Tracheal epithelial cell (primary cell): ENCODE measurements at places on chromosomes 2 and 18. TPM values are rescaled to one million over a fixed set of nuclear protein-coding genes. Genes with fewer than 3 reads are reported as not detected.

Gene MZT2A
- total RNA-seq, result 185 and 259 TPM in 2 replicates

Gene HOXD13
- total RNA-seq, result not detected in 2 replicates

Gene CD8B2
- total RNA-seq, result not detected in 2 replicates

Gene CCDC74B
- total RNA-seq, result 1.4 and 2.3 TPM in 2 replicates

Gene INO80B
- total RNA-seq, result 9.4 and 10.4 TPM in 2 replicates

Gene ST8SIA5
- not detected in 2 replicates for total RNA-seq

Gene MAP3K2
- total RNA-seq, result 44.6 and 49.4 TPM in 2 replicates

Gene ZNF514
- 12.8 and 15.9 TPM in 2 replicates for total RNA-seq

Gene SLC5A7
- not detected in 2 replicates for total RNA-seq

Gene AAK1
- 16.1 and 16.6 TPM in 2 replicates for total RNA-seq

Gene GALR1
- not detected in 2 replicates for total RNA-seq
